Hematopoietic multipotent progenitor cell treated with erythropoietin and hydrocortisone succinate and interleukin-3 and kit ligand, for 15 days (in vitro differentiated cells): ENCODE measurements at places on chromosomes 4 and X.

- no peak for DNase-seq
Observed at GRCh38 chrX:22665818-22666217, 333.9 kb upstream of the DDX53 start.

DNA sequence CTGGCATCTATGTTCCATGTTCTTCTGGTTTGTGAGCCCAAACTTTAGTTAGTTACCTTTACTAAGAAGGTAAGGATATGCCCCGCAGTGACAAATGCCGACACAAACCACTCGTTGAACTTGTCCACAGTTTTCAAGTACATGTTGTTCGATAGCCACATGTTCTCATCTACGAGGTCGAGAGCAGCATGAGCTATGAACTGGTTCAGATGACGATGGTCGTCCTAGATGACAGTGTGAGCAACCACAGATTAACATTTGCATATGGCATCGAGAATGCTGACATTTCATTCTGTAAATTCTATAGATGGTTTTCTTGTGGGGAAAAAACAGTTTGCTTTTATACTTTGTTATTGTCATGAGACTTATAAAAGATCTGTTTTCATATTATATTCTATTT is 18.0 kb downstream of the TRAPPC2 start:
- no peak for DNase-seq

- DNase-seq, result no peak
Observed at GRCh38 chr4:52894443-52894842, 32.3 kb downstream of the RASL11B start.

DNA sequence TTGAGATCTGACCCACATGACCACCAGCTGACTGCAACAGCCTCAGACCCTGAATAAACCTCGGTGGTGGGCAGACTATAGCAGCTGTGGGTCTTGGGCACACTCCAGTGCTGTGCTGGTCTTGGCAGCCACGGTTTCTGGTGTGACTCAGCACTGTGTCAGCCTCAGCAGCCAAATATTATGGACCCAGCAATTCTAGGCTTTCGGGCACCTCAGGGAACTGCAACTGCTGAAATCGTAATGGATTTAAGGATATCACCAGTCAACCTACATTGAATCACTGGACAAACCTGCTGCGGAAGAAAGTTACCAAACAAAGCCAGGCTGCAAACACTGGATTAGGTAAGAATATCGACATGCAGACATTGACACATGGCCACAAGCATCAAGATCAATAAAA is 10.5 kb upstream of the UBE2NL start:
- DNase-seq, result no peak

DNA sequence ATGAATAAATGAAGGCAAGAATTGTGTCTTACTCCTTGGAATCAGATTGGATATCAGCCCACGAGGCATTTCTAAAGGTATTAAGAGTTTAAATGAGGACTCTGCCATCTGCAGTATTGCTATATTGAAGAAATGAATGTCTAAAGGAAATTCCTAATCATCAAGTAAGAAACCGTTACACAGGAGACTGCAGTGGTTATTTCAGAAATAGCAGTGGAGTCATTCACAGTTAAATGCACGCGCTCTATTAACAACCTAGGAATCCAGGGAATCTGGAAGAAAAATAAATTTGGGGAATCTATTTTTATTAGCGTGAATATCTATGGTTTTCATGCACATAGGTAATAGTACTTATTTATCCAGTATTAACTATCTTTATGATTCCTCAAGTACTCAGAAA is 334.2 kb downstream of the TENM3 start:
- no peak for DNase-seq

- DNase-seq, result no peak
Observed at GRCh38 chr4:150255610-150256224, 177.5 kb downstream of the DCLK2 start.

- no peak for DNase-seq
Observed at GRCh38 chrX:124347242-124347641, 879 bp downstream of the SH2D1A start.

DNA sequence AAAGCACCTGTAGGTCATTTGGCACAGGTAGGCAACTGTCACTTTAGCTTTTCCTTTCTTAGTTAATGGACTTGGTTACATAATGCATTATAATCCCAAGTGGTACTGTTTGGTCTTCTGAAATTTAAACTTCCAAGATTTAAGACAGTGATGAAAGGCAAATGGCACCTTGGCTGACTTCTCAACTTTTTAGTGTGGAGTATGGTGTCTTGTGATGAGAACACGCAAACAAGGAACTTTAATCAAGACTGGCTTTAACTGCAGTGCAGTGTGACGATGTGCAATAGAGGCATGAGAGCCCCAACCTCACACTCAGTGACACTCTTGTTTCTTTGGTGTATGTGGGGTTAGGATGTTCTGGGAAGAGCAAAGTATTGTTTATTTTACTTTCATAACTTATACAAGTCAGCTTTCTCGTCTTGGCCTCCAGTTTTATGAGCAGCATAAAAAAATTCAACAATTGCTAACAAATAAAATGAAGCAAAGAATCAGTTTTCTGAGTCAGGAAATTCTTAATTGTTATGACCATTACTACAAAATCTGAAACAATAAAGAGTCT is 171.9 kb downstream of the MAD2L1 start:
- DNase-seq, result no peak

- DNase-seq, result no peak
Observed at GRCh38 chr4:171565130-171565788, 247.9 kb upstream of the GALNTL6 start.

GRCh38 chr4:66219401-66219800 is 549.1 kb upstream of the EPHA5 start:
- DNase-seq, result no peak

GRCh38 chrX:47936224-47936939 is 67.4 kb downstream of the ZNF182 start:
- DNase-seq, result no peak

- DNase-seq, result no peak
Observed at GRCh38 chr4:37453281-37453998, 208.9 kb downstream of the NWD2 start.

GRCh38 chr4:21884615-21885014 is 64.0 kb downstream of the KCNIP4 start:
- DNase-seq, result no peak

DNA sequence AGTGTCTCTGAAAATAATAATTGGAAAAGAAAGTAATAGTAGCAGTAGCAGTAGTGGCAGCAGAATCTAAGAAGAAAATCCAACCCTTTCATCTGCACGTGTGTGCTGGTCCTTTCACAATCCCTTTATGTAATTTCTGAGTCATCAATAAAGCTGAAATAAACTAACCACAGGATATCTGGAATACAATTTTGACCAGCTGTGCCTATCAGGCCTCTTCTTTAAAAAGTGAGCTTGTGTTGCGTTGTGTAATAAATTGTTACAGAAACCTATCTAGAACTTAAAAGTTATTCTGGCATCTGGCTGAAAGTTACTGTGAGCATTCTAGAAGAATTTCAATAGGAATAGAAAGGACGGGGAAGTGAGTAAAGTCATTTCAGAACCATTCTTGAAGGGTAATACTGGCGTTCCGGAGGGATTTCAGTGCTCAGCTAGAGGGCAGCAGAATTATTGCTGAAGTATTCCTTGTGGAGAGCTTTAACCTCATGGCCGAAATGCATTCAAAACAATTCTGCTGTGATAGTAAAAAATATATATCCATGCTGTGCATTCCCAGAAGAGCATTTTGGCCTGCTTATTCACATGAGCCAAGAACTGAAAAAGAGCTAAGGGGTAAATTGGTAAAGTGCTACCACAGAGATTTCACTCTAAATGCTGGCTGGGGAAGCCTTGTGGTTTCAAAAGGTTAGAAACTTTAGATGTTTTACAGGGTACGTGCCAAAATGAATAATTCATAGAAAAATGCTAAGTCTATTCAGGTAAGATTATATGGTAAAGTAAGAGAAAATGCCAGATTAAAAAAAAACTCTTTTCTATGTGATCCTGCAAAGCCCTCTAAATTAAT is 260.6 kb downstream of the NKX6-1 start:
- DNase-seq, result no peak

DNA sequence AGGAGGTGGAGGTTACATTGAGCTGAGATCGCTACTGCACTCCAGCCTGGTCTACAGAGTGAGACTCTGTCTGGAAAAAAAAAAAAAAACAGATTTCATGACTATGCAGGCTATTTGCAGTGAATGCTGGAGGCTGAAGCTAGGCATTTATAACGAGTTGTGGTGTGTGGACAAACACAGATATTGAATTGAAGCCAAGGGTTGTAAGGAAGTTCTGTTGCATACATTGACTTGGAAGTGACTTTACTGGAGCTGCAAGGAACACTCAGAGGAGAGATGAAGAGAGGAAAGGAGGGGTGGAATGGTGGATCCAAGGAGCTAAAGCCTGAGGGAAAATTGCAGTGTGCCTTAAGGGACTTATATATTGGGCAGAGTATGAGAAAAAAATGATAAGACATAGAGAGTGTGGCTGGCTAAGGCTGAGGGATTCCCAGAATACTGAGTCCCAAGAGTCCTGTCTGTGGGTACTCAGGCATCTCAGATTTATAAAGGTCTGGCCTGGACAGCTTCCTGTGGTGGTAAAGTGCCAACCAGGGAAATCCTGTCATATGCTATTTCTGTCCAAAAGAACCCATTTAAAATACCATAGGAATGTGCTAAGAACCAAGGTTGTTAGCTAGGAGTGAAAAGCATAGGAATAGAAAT is 87.8 kb upstream of the GUCY1A1 start:
- no peak for DNase-seq

DNA sequence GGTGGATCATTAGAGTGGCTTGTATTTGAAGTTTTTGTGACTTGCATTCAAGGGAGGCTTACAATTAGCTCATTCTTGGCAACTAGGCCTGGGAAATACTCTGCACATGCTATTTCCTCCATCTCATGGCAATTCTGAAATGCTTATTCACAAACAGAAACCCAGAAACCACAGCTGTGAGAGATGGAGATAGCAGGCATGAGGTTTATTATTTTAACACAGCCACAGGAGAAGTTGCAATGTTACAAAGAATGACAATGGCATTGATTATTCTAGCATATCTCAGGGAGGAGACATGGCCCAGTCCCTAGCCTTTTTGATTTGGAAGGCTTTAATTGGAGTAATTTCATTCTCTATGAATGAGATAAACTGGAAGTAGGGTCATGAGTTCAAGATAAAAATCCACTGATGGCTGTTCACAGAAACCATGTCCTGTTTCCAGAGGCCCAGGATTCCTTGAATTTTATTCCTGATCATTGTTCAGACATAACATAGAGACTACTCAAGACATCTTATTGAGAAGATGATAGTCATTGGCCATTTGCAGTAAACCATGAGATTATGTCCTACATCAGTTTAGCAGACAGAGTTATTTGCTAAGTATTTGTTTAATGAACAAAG is 123.9 kb downstream of the MID1 start:
- no peak for DNase-seq

DNA sequence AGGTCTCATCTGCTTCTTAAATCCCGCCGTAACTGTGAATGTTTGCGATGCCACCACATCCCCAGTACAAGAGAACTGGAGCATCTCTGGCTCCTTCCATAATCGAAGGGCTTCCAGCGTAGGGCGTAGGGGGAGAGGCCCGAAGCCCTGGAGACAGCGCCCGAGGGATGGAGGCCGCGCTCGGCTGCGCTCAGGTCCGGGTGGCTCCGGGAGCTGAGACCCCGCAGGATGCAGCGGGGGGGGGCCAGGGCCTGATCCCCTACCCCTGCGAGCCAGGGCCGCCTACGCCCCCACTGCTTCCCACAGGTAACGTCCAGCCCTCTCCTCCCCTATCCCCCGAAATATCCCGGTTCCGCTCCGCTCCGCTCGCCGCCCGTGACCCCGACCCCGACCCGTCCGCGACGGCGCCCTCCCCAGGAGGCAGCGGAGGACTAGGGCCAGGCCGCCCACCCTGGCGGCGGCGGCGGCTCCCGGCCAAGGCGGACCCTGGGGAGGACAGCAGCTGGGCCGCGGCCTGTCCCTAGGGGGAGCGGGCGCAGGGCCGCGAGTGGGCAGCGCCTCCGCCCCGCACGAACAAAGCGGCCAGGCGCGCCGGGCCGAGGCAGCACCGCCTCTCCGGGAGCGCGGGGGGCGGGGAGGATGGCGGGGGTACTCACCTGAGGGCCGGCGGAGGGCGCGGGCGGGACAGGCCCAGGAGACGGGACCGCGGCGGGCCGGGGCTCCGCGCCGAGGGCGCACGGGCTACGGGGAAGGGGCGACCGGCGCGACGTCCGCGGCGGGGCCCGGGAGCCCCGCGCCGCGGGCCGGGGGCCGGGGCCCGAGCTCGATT is 723 bp downstream of the WDFY3 start:
- DNase-seq, result no peak

DNA sequence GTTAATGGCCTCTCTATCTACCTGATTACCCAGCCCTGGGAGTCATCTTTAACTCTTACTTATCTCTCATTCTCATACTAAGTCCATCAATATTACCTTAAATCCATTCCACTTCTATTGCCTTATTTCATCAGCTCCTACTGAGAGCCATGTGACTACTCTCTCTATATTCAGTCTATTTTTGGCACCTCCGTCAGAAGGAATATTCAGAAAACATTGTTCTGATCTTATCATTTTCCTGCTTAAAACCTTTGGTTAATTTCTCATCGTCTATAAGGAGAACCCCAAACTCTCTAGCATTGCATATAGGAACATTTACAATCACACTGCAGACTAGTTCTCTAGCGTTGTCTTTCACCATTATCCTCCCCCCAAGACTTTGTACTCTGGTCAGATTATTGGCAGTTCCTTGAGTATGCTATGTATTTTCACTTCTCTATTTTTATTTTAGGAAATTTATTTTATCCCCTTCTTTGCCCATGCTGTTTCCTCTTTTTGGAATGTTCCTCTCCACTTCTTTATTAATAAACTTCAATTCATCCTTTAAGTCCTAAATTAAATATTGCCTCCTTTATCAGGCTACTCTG is 13.7 kb upstream of the AMMECR1 start:
- DNase-seq, result no peak

GRCh38 chr4:18435781-18436180 is 414.2 kb upstream of the LCORL start:
- DNase-seq, result no peak

DNA sequence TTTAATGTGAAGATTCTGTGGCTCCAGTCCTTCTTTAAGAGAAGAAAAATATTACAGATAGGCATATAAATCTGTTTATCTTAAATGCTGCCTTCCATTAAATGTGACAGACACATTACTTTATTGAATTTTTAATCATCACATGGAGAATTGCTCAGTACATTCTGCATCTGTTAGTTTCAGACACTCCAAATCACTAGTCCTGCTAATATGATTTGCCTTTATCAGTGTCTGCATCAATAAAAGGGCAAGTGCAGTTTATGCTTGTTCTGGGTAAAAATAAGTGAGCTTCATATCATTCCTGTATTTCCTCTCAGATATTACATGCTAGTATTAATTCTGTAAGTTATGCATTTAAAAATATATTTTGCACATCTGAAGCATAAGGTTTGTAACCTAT is 666.4 kb downstream of the TECRL start:
- no peak for DNase-seq

GRCh38 chr4:152063621-152064240 is 302.9 kb upstream of the GATB start:
- no peak for DNase-seq

GRCh38 chr4:173498023-173498422 is 32.0 kb downstream of the HAND2 start:
- DNase-seq, result no peak

DNA sequence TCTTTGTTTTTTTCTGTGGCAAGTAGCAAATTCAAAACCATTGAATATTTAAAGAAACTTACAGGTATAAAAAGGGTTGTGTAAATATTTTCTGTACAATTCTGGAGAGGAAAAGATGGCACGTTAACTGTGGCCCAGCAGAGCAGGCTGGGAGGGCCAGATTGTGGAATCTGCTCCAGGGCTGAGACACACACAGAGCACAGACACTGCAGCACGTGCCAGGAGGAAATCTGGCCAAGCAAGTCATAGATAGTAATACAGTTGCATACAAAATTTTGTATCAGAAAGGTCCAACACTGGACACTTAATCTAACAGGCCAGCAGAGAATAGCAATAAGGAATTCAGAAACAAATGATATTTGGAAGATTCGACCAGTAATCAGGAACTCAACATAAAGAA is 763.7 kb downstream of the PDHA2 start:
- no peak for DNase-seq
